Pulmonary artery endothelial cell (primary cell): ENCODE measurements at places on chromosomes 12 and 14. TPM values are rescaled to one million over a fixed set of nuclear protein-coding genes. Genes with fewer than 3 reads are reported as not detected.
A peak's percentile ranks its signal among the peaks of the same experiment; 100 is the strongest.

DNA sequence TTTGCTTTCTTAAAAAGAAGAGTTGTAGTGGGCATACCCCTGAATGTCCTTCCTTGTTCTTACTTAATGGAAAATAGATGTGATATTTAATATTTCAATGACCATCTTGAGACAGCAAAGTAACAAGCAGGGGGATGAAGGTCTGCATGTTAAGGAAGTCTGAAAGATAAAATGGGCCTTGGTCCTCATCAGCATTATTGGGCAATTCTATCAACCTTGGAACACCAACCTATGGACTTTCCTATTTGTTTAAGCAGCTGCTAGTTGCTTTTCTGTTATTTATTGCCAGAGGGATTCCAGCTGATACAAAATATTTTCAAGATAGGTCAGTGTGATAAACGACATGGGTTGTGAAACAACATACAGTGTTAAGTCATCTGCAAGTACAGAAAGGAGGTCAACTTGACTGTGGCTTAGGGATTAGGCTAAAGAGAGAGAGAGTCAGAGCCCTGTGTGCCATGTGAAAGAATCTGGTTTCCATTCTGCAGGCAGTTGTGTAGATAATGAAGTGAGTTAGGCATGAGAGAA lies 16.4 kb upstream of the A2M start:
- no peak for DNase-seq

- DNase-seq = no peak
Observed at GRCh38 chr12:111850526-111850925, 8.5 kb downstream of the MAPKAPK5 start.

The ITPK1 gene
- total RNA-seq = 28.1 and 47.6 TPM in 2 replicates

- peak; percentile 8 for DNase-seq
Observed at GRCh38 chr14:45679853-45680252, 426.9 kb upstream of the MIS18BP1 start.

The KRT1 gene
- not detected in 2 replicates for total RNA-seq

The PLEKHG7 gene
- total RNA-seq = 0.07 TPM in 1 of 2 replicates, not detected in the other

The RNASE7 gene
- not detected in 2 replicates for total RNA-seq

GRCh38 chr12:69392179-69392928 lies 32.8 kb downstream of the YEATS4 start:
- DNase-seq = no peak

DNA sequence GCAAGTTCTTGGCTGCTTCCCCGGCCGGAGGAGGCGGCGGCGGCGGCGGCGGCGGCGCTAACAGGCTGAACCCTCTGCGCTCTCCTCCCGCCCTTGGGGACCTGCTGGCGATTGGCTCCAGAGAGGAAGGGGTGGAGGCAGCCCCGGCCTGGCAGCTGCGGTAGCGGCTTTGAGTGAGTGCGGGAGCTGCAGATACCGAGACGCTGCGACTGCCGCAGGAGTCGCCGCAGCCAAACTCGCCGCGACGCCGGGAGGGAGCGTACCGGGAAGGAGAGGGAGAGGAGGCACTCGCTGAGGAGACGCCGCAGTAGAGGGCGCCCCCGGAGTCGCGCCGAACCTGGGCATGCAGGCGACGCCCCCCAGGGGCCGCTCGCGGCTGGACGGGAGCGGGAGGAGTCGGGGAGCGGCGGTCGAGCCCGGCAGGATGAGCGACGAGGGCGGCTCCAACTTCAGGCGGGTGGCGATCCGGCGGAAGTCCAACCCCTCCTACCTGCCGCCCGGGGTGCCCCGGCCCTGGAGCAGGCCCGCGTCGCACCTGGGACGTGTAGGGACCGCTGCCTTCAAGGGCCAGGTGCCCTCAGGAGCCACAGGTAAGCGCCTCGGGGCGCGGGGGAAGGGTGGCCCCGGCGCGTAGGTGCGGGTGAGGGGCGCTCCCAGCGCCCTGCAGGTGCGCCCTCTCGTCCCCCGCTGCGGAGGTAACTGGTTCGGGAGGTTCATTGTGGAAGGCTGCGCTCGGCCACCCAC lies at the start of gene FGD4:
FGD4 (plus strand) TSS at position 189 of the 744 bp plus-strand sequence.
- peak; percentile 61 for DNase-seq

The CLEC6A gene
- not detected in 2 replicates for total RNA-seq

The TMEM119 gene
- total RNA-seq = not detected in 2 replicates
